Islet precursor cell (in vitro differentiated cells): ENCODE measurements at places on chromosomes 6 and 20.
A peak's percentile ranks its signal among the peaks of the same experiment; 100 is the strongest.

GRCh38 chr6:122180132-122180531 lies 219.3 kb upstream of the HSF2 start:
- DNase-seq, result no peak

DNA sequence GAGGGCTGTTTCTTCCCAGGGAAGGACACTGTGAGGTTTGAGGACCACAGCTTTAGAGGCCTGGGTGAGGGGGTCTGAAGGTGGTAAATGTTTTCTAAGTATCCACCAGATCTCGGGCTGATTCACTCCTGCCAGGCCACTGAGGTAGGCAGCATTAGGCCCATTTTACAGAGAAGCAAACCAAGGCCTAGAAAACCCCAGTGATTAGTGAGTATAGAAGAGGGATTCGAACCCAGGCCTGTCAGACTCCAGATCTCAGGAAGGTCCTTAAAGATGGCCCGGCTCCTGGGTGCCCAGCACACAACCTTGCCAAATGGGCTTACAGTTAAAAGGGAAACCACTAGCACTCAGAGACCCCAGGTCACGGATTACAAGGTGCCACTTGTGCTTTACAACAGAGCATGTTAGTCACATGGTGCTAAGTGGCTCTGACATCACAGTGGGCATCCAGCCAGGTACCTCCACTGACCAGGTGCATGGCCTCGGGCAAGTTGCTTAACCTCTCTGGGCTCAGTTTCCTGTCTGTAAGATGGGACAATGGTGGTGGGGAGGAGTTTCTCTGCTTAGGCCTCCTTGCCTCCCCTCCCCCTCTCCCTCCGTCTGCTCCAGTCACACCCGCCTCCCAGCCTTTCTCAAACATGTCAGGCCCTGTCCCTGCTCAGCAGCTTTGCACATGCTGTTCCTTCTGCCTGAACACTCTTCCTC lies 18.8 kb upstream of the SIRPA start:
- no peak for DNase-seq

- peak; percentile 99 for DNase-seq
These were observed 36.1 kb upstream of the NOL4L start for GRCh38 chr20:32621071-32621890.

DNA sequence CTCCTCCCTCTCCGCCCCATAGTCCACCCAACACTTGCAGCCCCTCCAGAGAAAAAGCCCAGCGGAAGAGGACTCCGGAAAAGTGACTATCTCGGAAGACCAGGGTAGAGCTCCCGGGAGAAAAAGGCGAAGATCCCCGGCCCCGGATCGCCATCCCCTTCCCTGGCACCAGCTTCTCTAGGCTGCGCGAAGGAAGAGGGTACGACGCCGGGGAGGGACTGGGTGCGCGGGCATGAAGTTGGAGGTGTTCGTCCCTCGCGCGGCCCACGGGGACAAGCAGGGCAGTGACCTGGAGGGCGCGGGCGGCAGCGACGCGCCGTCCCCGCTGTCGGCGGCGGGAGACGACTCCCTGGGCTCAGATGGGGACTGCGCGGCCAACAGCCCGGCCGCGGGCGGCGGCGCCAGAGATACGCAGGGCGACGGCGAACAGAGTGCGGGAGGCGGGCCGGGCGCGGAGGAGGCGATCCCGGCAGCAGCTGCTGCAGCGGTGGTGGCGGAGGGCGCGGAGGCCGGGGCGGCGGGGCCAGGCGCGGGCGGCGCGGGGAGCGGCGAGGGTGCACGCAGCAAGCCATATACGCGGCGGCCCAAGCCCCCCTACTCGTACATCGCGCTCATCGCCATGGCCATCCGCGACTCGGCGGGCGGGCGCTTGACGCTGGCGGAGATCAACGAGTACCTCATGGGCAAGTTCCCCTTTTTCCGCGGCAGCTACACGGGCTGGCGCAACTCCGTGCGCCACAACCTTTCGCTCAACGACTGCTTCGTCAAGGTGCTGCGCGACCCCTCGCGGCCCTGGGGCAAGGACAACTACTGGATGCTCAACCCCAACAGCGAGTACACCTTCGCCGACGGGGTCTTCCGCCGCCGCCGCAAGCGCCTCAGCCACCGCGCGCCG lies 822 bp downstream of the FOXQ1 start:
- no peak for DNase-seq

- no peak for DNase-seq
These were observed 24.4 kb downstream of the UST start for GRCh38 chr6:148771212-148771601.

- no peak for DNase-seq
These were observed 57.0 kb downstream of the FRK start for GRCh38 chr6:116003668-116004067.

DNA sequence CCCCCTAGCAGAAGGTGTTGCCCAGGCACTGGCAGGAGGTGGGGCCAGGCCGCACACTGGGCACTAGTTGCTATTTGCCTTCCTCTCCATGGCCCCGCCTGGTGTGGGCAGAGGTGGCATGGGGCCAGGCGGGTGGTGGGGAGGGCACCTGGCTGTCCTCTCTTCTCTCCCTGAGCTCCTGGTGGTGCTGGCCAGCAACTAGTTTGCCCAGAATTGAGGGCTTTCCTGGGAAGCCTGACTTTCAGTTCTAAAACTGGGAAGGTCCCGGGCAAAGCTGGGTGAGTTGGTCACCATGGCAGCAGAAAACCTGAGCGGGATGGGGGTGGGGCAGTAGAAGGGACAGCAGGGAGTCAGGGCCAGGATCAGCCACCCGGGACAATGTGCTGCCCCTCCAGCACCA lies 48.2 kb downstream of the RBM38 start:
- no peak for DNase-seq

- no peak for DNase-seq
These were observed 62.8 kb downstream of the SNX9 start for GRCh38 chr6:157885876-157886275.

DNA sequence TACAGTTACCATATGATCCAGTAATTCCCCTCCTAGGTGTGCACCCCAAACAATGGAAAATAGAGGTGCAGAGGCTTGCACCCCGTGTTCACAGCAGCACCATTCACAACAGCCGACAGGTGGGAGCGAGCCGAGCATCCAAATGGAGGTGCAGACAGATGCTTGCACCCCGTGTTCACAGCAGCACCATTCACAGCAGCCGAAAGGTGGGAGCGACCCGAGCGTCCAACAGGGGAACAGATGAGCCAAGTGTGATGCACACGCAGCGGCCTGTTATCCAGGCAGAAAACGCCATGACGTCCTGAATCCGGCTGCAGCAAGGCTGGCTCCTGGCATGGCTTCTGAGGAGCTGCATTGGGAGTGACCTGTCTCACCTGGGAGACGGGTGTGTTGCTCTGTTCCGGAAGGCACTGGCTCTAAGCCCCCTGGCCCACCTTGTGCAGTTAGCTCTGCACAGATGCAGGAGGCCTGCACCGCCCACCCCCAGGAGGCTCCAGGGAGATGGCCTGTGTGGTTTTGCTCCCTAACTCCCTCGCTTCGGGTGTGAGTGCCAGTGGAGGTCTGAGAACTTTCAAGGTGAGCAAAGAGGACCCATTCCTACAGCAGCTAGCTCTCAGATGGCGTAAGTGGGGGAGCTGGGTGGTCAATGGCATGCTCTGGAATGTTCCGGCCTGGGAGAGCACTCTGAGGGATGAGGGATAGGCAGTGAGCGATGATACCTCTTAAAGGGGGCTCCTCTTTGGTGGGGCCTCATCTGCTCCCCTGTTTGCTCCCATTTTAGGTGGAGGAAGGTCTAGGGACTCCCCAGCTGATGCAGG lies 47.8 kb upstream of the FRMD1 start:
- peak; percentile 39 for DNase-seq

DNA sequence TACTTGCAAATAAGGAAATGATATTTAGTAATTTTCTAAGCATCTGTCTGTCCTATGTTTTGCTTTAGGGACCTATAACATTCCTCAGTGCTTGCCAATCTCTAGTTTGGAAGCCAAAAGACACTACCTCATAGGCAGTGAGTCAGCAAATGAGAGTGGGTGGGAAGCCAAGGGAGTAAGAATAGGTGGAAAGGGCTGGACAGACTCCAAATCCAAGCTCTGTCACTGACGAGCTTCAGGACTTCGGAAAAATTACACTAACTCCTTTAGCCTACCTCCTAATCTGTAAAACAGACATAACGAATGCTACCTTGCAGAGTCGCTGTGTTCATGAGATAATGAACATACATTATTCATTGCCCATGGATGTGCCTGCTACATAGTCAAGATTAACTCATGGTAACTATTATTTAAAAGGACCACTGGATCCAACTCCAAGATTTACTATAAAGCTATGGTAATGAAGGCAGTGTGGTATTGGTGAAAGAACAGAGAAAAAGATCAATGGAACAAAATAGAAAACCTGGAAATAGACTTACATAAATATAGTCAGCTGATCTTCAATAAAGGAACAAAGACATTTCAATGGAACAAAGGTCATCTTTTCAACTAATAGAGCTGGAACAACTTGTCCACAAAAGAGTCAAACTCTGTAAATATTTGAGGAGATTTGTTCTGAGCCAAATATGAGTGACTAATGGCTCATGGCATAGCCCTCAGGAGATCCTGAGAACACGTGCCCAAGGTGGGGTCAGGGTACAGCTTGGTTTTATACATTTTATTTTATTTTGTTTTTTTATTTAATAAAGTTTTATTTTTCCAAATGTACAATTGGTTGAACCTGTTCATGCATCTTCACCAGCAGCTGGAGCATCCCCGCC lies 64.1 kb downstream of the FAM50B start:
- DNase-seq, result peak; percentile 84

DNA sequence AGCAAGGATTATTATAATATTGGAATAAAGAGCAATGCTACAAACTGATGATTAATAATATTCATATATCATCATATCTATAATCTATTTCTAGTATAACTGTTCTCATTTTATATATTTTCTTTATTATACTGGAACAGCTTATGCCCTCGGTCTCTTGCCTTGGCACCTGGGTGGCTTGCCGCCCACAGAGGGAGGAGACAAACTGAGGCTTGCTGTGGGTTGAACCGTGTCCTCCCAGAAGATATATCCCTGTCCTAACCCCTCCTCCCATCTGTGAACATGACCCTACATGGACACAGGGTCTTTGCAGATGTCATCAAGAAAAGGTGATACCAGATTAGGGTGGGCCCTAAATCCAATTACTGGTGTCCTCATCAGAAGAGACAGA lies 4.7 kb downstream of the RNASET2 start:
- no peak for DNase-seq

DNA sequence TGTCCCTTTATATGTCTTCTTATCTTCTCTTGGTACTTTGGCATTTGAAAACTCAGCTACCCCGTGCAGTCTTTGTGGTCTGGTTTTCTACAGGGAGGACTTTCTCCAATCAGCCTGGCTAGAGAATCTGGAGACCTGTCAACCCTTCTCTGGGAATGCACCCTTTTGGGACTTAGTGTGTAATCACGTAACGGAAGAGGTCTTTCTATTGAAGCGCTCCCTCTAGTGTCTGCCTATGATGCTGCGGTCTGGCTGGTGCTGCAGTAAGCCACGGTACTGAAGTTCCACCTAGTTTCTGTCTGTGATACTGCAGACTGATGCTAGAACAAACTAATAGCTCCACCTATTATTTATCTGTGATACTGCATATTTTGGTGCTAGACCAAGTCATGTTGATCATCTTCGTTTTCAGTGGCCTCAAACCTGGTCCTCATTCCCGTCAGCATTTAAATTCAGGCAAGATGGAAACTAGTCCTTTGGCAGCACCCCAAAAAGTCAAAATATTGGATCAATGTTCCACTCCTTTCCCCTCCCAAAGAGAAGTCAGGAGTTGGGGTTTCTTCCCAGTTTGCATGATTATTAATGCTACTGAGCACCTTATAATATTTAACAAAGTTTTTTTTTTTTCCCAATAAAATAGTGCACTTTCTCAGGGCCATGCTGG lies 12.5 kb upstream of the SIRPB2 start:
- DNase-seq, result peak; percentile 90

GRCh38 chr6:134134654-134135053 lies 82.2 kb upstream of the SLC2A12 start:
- DNase-seq, result no peak

- DNase-seq, result no peak
These were observed 3.4 kb upstream of the TMEM30A start for GRCh38 chr6:75288023-75288422.

GRCh38 chr6:21050935-21051334 lies 516.7 kb downstream of the CDKAL1 start:
- no peak for DNase-seq

GRCh38 chr6:87932361-87932760 lies 115.3 kb upstream of the SPACA1 start:
- DNase-seq, result no peak

GRCh38 chr20:51596668-51597388 lies 54.3 kb upstream of the NFATC2 start:
- no peak for DNase-seq

DNA sequence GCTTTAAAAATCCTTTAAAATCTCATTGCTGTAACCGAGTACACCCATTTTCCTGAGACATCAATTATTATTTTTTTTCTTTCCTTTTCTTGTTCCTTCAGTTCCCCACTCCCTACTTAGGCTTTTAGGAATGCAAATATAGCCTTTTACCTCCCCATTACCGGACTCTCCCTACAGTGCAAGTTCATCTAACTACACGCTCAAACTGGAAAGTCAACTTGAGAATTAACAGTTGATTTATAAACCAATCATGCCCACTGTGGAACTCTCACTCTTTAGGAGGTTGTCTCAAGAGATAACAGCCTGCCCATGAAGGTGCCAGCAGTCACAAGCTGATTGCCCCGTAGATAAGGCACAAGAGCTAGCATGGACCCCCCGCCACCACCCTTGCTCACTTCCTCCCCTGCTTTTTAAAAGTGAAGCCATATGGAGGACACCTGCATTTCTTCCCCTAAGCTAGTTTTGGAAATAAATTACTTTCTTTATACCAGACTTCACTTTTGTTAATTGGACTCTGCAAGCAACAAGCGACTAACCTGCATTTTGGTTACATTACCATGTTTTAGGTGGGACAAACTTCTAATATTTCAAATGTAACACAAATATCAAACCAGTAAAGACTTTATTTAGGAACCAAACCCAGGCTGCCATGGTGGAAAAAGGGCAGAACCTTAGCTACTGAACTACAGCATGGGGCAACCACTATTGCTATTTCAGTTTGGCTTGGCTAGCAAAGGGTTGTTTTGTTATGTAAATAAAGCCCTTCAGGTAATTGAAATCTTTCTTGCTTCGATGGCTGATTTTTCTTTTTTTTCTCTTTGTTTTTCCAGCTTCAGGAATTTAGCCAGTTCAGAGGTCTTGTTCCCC lies 34.9 kb downstream of the UBD start:
- no peak for DNase-seq

GRCh38 chr6:122068291-122068769 lies 331.1 kb upstream of the HSF2 start:
- no peak for DNase-seq

DNA sequence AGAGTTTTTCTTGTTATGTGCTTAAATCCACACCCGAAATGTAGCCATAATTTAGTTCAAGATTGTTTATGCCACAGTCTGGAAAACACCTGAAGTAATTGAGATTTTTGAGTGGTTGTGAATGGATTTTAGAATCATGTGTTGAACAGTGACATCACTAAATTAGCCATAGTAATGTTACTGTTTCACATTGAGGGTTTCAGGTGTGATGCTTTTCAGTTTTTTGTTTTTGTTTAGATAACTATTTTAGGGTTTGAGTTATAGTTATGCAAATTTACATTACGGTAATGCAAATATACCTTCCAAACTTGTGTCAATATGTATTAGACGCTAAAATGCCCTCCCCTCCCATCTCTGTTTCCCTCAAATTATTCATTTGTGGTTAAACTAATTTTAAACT lies 22.9 kb downstream of the QKI start:
- DNase-seq, result no peak
